ENCODE measurements at places on chromosomes 2 and 18. TPM values are rescaled to one million over a fixed set of nuclear protein-coding genes. Genes with fewer than 3 reads are reported as not detected.

The NEU4 gene
- 0.88 TPM for total RNA-seq

The GCG gene
- total RNA-seq, result not detected

The LRATD1 gene
- total RNA-seq, result 19.4 TPM

The EPB41L5 gene
- 71.7 TPM for total RNA-seq

The EGR4 gene
- not detected for total RNA-seq

The STK39 gene
- total RNA-seq, result 35.9 TPM

The PRKAG3 gene
- not detected for total RNA-seq

The FAP gene
- not detected for total RNA-seq

The RASGRP3 gene
- not detected for total RNA-seq

The NPPC gene
- total RNA-seq, result 18.5 TPM

The TCF23 gene
- not detected for total RNA-seq

The VWA3B gene
- total RNA-seq, result not detected

The TGOLN2 gene
- 47.1 TPM for total RNA-seq

The HOXD9 gene
- 0.44 TPM for total RNA-seq

DNA sequence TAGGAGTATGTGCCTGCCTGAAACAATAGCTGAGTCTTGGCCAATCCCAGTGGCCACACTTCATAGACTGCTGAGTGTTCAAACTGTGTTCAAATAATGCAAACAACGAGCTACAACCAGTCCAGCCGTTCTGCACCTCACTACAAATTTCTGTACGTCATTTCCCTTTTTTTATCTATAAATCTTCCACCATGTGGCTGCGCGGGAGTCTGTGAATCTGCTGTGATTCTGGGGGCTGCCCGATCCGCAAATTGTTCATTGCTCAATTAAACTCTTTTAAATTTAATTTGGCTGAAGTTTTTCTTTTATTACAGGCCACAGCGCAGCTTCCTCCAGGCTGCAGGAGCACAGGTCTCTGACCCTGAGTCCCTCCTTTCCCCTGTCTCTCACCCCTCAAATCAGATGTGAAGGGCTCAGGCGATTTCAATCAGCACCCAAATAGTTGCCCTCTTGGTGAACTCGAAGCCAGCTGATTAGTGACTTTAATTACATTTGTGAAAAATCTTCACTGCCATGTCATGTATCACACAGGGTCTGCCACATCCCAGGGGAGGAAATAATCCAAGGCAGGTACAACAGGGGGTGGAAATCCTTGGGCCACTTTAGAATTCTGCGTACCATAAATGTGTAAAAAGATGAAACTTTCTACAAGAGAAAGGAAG, 145.6 kb downstream of the NDUFA10 start:
- peaks cover 10% of the 10 kb centered on the region for H3K36me3 ChIP-seq
- no peaks in the 10 kb centered on the region for H3K4me1 ChIP-seq
- no peak overlapping the region for H3K4me3 ChIP-seq
- DNase-seq, result no peak

DNA sequence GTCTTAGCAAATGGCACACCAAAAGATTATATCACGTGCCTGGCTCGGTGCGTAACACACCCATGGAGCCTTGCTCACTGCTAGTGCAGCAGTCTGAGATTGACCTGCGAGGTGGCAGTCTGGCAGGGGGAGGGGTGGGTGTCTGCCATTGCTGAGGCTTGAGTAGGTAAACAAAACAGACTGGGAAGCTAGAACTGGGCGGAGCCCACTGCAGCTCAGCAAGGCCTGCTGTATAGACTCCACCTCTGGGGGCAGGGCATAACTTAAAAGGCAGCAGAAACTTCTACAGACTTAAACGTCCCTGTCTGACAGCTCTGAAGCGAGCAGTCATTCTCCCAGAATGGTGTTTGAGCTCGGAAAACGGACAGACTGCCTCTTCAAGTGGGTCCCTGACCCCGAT, 55.9 kb upstream of the FSHR start:
- no peak for DNase-seq
- no peaks in the 10 kb centered on the region for H3K27me3 ChIP-seq
- no peak overlapping the region for H3K4me3 ChIP-seq

DNA sequence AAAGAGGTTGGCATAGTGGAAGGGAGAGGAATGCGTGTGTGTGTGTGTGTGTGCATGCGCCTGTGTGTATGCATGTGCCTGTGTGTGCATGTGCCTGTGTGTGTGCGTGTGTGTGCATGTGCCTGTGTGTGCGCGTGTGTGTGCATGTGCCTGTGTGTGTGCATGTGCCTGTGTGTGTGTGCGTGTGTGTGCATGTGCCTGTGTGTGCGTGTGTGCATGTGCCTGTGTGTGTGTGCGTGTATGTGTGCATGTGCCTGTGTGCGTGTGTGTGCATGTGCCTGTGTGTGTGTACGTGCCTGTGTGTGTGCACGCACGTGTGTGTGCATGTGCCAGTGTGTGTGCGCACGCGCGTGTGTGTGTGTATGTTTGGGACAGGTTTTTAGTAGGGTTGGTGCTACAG, 205.1 kb downstream of the MEMO1 start:
- no peak overlapping the region for H3K27ac ChIP-seq
- no peak overlapping the region for H3K4me3 ChIP-seq
- H3K36me3 ChIP-seq, result no peaks in the 10 kb centered on the region
- no peaks in the 10 kb centered on the region for H3K27me3 ChIP-seq
- no peaks in the 10 kb centered on the region for H3K4me1 ChIP-seq

DNA sequence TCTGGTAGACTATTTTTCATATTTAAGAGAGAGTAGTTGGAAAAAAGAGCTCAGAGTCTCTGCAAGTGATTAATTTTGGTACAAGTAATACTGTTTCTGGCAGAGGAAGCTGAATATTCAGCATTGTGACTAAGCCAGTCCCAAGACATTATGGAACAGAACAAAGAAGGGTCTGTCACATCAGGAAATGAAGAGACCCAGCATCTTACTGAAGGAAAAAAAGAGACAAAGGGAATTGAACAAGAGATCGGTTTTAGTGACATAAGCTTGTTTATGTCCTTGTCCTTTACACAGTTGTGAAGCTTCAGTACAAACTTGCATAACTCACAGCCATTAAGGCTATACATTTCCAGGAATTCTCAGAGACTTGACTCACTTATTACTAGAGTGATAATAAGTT, 568.5 kb upstream of the SLC8A1 start:
- DNase-seq, result no peak
- H3K36me3 ChIP-seq, result no peaks in the 10 kb centered on the region
- H3K27ac ChIP-seq, result no peak overlapping the region
- H3K4me1 ChIP-seq, result peaks cover 9% of the 10 kb centered on the region

- H3K27me3 ChIP-seq, result no peaks in the 10 kb centered on the region
- no peak for DNase-seq
- no peak overlapping the region for H3K4me3 ChIP-seq
- no peaks in the 10 kb centered on the region for H3K36me3 ChIP-seq
These were observed 93.7 kb upstream of the WDR75 start for GRCh38 chr2:189347540-189347939.

- DNase-seq, result no peak
- H3K4me1 ChIP-seq, result no peaks in the 10 kb centered on the region
- H3K36me3 ChIP-seq, result no peaks in the 10 kb centered on the region
- no peaks in the 10 kb centered on the region for H3K27me3 ChIP-seq
- no peak overlapping the region for H3K27ac ChIP-seq
These were observed 141.1 kb downstream of the CSRNP3 start for GRCh38 chr2:165610591-165611029.

GRCh38 chr2:110153416-110153815, 37.8 kb upstream of the MALL start:
- no peak for DNase-seq
- H3K27me3 ChIP-seq, result no peaks in the 10 kb centered on the region
- no peaks in the 10 kb centered on the region for H3K4me1 ChIP-seq
- H3K27ac ChIP-seq, result no peak overlapping the region
- H3K4me3 ChIP-seq, result no peak overlapping the region

DNA sequence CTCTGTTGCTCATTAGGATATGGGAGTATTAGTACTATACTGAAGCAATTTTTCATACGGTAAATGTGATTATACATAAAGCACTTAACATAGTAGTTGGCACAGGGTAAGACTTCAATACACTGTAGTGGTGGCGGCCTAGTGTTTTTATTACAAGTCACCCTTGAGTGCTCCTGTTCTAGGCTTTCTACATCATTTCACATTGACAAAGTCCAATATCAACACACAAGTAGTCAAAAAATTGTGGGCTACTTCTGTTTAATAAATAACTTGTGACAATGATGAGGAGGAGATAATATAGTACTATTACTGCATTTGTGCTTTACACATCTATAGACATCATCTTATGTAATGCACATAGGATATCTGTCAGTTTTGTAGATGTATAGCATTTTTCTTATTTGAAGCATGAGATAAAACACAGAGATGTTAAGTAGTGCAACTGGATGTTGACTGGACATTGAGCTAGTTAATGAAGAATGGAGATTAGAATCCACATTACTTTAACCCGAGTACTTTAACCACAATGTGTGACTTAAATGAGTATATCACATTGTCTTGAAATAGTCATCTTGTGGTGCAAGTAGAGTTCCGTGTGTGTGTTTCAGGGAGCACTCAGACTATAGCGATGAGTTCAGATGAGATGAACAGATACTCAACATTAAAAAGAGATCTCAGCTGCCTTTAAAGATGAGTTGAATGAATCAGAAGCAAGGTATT, 134.8 kb downstream of the ZNF385B start:
- H3K4me1 ChIP-seq, result no peaks in the 10 kb centered on the region
- H3K27me3 ChIP-seq, result no peaks in the 10 kb centered on the region
- DNase-seq, result no peak

DNA sequence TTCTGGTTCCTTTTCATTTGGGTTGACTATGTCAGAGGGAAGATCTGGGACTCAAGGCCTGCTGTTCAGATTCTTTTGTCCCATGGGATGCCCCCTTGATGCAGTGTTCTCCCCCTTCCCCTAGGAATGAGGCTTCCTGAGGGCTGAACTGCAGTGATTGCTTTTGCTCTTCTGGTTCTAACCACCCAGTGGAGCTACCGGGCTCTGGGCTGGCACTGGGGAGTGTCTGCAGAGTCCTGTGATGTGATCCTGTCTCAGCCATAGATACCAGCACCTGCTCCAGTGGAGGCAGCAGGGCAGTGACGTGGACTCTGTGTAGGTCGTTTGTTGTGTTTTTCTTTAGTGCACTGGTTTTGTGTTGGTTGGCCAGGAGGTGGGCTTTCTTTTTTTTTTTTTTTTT, 32.1 kb upstream of the RHOB start:
- H3K27me3 ChIP-seq, result peaks cover 3% of the 10 kb centered on the region
- H3K36me3 ChIP-seq, result peaks cover 9% of the 10 kb centered on the region
- no peak for DNase-seq
- no peak overlapping the region for H3K4me3 ChIP-seq
- no peaks in the 10 kb centered on the region for H3K4me1 ChIP-seq

DNA sequence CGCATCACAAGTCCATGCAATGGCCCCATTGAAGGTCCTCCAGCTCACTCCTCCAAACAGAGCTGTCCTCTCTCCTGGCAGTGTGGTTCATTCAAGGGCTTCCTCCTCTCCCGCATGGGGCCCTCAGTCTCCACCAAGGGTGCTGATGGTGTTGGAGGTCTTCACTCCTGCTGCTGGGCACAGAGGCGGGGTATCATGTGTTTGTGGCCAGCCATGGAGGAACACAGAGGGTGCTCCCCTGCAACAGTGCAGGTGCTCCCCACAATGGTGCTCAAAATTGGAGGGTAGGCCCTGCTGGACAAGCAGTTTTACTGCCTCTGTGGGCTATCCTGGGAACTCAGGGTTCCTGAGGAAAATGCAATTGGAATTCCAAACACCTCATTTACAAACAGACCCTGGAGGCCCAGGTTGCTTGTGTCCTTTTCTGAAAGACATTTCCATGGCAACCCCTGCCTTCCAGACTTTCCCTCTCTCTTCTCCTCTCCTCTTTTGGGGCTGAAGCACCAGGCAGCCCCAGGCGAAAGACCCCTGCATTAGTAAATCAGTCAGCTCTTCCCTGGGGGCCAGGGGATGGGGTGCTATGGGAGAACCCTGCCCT, 256.0 kb downstream of the HAUS1 start:
- DNase-seq, result no peak
- peaks cover 26% of the 10 kb centered on the region for H3K4me1 ChIP-seq
- H3K36me3 ChIP-seq, result peaks cover 20% of the 10 kb centered on the region
- no peak overlapping the region for H3K4me3 ChIP-seq

DNA sequence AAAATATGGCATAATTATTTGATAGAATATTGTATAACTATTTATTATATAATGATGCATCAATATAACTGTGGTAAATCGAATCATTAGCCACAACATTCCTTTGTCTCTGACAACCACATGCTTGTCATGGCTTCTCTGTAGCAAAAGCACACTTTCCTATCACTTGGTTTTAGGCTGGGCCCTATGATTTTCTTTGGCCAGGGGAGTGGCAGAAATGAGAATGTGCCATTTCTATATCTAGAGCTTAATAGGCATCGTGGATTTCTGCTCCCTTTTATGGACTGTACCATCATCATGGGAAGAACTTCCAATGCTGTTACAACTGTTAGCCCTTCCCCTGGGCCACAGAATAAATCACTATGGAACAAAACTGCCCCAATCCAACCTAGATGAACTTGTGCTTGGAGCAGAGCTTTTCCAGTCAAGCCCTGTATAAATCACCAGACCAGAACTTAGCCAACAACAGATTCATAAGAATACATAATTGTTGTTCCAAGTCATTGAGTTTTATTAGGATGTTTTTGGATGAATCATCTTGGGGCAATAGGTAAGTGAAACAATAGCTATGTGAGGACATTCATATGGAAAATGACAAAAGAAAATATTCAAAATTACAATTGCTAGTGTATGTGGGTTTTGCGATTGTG, 715.8 kb downstream of the ERBB4 start:
- no peaks in the 10 kb centered on the region for H3K36me3 ChIP-seq
- no peaks in the 10 kb centered on the region for H3K27me3 ChIP-seq
- no peak overlapping the region for H3K4me3 ChIP-seq
- peaks cover 6% of the 10 kb centered on the region for H3K4me1 ChIP-seq
- DNase-seq, result no peak
- no peak overlapping the region for H3K27ac ChIP-seq

GRCh38 chr2:45607701-45608100, 3.4 kb downstream of the SRBD1 start:
- H3K4me1 ChIP-seq, result peaks cover 2% of the 10 kb centered on the region
- no peak overlapping the region for H3K4me3 ChIP-seq
- DNase-seq, result no peak
- H3K27ac ChIP-seq, result no peak overlapping the region
- no peaks in the 10 kb centered on the region for H3K36me3 ChIP-seq

GRCh38 chr2:137893145-137893544, 71.1 kb upstream of the HNMT start:
- no peaks in the 10 kb centered on the region for H3K27me3 ChIP-seq
- DNase-seq, result no peak
- H3K27ac ChIP-seq, result no peak overlapping the region
- no peaks in the 10 kb centered on the region for H3K36me3 ChIP-seq
- peaks cover 3% of the 10 kb centered on the region for H3K4me1 ChIP-seq
- H3K4me3 ChIP-seq, result no peak overlapping the region

- H3K27me3 ChIP-seq, result peaks cover 2% of the 10 kb centered on the region
- no peak for DNase-seq
- peak overlapping the region; percentile 38 for H3K27ac ChIP-seq
- peaks cover 25% of the 10 kb centered on the region for H3K36me3 ChIP-seq
These were observed 90.5 kb upstream of the FHL2 start for GRCh38 chr2:105489168-105489878.

DNA sequence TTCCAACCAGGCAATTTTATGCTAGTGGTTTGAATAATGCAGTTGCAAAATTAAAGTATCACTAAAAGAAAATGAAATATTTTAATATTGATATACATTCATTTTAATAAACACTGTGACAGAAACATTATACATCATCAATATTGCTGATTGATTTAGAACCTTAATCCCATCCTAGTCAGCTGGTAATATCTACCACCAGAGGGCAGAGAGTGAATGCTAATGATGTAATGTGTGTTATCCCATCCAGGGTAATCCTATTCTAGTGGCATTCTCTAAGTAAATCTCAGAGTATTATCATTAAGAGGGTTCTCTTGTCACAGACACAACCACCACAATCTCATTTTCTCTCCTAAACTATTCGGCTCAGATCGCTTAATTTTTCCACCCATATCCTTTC, 477.4 kb downstream of the CPS1 start:
- no peaks in the 10 kb centered on the region for H3K4me1 ChIP-seq
- no peak for DNase-seq
- H3K36me3 ChIP-seq, result no peaks in the 10 kb centered on the region
- H3K4me3 ChIP-seq, result no peak overlapping the region
- no peak overlapping the region for H3K27ac ChIP-seq
